ENCODE measurements at places on chromosomes 3 and 15.

DNA sequence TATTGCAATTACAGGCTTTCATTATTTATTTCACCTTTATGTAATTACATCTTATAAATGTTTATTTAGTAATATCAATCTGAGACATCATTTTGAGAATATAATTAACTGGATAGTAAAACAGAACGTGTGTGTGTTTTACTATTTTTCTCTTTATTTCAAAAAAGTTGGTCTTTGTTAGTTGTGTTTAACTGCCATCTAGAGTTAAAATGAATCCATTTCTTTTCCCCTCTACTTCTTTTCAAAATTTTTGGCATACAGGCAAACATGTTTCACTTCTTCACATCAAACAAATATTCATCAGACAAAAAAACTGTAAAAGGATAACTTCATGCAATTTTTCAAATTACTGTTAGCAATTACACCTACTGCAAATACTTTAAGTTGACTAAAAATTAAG, 61.1 kb downstream of the FEZF2 start:
- no peak for DNase-seq

DNA sequence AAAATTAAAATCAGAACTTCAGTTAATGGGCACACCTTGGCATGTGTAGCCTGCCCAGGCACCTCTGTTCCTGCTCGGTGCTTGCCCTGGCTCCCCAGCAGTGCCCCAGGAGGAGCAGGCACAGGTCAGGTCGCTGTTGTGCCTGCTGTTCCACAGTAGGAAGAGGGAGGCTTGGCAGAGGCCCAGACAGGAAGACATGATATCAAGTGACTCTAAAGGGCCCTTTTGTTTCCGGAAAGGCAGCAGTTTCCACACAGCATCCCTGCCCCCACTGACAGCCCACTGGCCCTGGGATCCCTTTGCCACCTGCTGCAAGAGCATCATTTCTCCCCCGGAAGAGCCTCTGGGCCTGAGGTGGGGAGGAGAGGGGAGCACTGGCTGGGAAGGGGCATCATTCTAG, 40.5 kb upstream of the HES1 start:
- DNase-seq: peak; percentile 23

- DNase-seq: no peak
These were observed 85.2 kb upstream of the PRR23C start for GRCh38 chr3:139129892-139130291.

DNA sequence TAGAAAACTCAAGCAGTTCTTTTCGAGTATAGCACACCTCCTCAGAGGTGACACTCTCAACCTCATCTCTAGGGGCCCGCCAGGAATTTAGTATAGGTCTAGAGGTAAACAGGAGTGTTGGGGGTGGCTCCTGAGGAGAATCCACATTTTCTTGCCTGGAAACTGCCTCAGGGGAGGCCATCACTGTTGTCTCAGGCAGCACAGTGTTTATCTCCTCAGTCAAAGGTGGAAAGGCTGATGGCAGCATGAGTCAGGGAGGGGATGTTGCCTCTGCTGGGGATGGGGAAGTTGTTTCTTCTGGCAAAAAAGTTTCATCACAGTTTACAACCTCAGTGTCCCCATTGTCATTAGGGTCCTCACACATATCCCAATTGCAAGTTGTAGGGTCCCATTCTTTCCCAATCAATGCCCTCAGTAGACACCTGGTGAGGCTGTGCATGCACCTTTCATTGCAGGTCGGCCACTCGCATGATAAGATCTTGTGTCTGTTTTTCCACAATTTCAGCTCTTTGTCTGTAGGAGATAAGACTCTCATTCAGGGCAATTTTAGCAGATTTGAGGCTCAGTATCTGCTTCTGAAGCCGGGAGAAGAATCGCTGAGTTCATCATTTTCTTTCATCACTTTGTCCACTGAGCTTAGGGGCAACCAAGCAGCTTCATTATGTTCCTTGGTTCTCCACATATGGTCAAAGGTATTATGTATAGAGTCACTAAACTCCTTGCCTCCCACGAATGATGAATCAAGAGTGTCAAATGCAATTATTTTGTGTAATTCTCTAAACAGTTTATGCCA, 25.8 kb downstream of the NAALADL2 start:
- DNase-seq: no peak

DNA sequence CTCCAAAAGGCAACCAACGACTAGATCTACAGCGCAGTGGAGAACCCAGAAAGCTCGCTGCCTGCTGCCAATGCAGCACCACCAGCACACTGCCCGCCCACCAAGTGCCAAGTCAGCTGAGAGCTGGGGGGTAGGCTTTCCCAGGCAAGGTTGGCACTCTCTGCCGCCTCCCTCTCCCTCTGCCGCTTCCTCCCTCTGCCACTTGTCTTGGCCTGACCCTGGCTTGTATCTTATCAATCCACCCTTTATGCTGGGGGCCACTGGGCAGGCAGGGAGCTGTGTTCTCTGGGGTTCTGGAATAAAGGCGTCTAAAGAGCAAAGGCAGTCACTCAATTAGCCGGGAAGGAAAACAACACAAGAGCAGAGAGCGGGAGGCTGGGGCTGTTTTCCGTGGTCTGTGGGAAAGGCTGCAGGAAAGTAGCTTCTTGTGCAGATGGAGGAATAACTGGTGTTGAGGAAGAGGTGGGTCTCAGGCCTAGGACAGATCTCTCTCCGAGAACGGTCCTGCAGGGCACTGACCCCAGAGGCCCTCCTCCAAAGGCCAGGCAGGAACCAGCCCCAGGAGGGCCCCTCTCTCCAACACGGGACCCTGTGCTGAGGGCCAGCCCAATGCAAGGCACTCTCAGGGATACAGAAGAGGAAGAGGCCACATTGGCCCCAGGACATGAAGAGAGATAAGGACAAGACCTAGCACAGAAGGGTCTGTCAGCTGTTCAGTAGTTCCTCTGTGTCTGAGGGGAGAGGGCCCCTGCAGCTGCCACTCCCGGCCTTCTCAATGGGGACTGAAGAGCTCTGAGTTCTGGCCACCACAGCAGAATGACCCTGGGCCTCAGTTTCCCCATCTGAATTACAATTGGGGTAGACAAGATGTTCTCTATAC, 30.8 kb downstream of the ACSBG1 start:
- DNase-seq: no peak

GRCh38 chr15:42427429-42428223, 63.3 kb downstream of the ZNF106 start:
- DNase-seq: no peak

All from endothelial cell (in vitro differentiated cells).